Activated naive CD4-positive, alpha-beta T cell treated with Interleukin-2 at 50 U/mL for 16 hours (primary cell): ENCODE measurements at places on chromosomes 12 and 14.

DNA sequence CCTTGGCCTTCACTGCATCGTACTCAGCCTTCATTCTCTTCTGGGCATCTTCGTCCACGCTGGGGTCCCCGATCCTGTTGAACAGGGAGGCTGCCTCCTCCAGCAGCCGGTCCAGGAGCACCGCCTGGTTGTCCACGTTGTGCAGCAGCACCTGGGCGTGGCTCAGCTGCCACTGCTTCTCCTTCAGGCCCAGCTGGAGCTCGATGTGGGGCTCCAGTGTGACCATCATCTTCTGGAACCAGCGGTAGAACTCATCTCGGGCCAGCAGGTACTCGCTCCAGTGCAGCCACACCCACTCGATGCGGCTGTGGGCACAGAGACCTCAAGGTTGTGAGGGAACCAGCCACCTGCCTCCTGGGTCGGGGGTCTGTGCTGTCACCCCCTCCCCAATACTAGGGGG, 50.5 kb downstream of the SYNE3 start:
- no peak for DNase-seq

DNA sequence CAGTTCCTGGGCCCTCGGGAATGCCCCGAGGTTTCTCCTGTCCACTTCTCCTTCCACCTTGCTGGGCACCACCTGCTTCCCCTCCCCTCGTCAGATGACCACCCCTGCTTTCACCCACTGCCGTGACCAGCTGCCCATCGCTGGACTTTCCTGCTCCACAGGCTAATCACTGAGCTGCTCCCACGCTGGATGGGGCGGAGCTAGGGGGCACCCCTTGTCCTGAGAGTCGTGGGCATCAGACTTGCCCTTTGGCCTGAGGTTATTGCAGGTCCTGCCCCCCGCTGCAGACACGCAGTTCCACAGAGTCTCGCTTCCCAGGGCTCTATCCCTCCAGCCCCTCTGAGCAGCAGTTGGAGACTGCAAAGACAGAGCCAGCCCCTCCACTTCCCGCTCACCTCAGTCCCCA, 427 bp downstream of the SLC6A12 start:
- DNase-seq = no peak

GRCh38 chr14:105490267-105490571, 827 bp upstream of the TEDC1 start:
- no peak for DNase-seq

DNA sequence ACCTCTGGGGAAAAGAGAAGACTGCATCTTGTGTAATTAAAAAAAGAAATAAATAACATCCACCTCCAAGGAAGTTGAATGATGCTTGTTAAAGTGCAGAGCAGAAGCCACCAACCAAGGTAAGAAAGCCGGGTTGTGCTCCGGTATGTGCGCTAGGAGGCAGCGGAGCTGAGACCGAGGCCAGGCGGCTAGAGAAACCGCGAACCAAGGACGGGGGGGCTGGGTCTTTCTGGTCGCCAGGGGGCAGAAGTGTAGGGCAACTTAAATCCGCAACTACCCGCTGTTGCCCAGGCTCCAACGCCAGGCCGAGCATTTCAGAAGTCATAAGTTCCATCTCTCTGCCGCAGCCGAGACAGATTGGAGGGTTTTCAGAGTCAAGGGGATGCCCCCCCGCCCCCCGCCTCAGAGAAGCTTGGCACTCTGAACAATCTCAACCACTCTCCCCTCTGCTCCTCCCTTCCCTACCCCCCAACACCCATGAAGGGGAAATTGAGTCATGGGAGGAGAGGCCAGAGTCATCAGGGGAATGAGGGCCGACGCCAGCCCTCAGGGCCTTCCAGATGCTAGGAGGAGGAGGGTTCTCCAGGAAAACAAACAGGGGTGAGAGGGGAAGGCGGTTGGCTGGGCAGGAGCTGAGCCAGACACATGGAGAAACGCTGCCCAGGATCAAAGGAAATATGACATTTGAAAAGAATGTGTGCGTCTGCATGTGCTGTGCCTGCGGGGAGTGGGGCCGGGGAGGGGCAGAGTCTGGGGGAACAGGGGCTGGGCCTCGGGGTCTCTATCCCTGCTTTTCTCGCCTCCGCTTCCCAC, 2.2 kb upstream of the NFATC4 start:
- peak; percentile 60 for DNase-seq

DNA sequence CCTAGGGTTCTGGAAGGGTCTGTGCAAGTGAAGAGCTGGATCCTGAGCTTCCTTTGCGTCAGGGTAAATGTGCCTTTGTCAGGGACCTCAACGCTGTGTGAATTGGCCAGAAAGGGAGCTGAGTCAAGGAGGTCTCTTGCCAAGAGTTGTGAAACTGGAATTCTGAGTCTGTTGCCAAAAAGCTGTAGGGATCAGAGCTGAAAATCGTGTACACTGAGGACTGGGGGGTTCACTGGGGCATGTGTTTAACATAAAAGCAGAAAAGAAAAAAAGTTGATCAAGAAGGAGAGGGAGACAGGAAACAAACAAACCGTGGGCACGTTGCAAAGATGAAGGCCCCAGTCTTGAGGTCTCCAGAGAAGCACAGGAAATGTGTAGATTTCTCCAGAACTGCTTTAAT, 1081.5 kb downstream of the VRK1 start:
- DNase-seq = no peak

DNA sequence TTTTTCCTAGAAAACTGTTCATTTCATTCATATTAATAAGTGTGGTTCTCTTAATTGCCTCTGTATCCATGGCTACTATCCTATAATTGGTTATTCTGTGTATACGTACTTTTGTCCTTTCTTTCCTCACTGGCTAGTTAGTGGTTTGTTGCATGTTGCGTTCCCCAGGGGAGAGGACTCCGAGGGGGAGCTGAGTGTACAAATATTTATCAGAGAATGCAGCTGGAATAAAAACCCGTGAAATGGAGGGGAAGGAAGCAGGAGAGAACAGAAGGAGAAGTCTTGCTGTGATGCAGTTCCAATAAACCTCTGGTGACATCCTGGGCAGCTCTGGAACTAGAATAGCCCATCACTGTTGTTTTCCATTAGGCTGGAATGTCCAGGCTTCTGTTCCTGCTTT, 117.1 kb upstream of the RGS6 start:
- DNase-seq = no peak

GRCh38 chr12:119869720-119870119, 7.4 kb downstream of the CIT start:
- no peak for DNase-seq

GRCh38 chr12:62813031-62813829, 121.7 kb downstream of the PPM1H start:
- DNase-seq = peak; percentile 31
